ENCODE measurements at places on chromosomes 3 and 15. TPM values are rescaled to one million over a fixed set of nuclear protein-coding genes. Genes with fewer than 3 reads are reported as not detected.
A peak's percentile ranks its signal among the peaks of the same experiment; 100 is the strongest.

- H3K27me3 ChIP-seq: no peaks in the 10 kb centered on the region
- no peaks in the 10 kb centered on the region for H3K36me3 ChIP-seq
- H3K4me3 ChIP-seq: no peak overlapping the region
- DNase-seq: no peak
Measured at GRCh38 chr15:49747340-49747739, 126.5 kb downstream of the DTWD1 start.

DNA sequence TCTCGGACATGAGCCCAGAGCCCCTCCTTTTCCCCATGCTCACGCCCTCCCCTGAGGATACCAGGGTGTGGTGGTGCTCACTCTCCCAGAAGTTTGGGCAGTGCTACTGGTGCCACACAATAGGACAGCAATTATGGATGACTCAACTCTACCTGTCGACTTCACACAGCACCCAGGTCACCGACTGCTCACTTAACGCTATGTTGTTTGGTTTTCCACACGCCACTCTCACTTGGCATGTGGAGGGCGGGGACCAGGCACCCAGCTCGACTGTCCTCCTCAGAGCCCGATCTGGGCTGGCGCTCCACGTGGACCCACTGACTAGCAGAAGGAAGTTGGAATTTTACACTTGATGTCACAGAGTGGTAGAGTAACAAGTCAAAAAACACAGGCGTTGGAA is 30.9 kb downstream of the STIMATE start:
- no peak overlapping the region for H3K27ac ChIP-seq
- H3K27me3 ChIP-seq: no peaks in the 10 kb centered on the region
- H3K4me1 ChIP-seq: no peaks in the 10 kb centered on the region
- DNase-seq: no peak
- peaks cover 3% of the 10 kb centered on the region for H3K36me3 ChIP-seq

DNA sequence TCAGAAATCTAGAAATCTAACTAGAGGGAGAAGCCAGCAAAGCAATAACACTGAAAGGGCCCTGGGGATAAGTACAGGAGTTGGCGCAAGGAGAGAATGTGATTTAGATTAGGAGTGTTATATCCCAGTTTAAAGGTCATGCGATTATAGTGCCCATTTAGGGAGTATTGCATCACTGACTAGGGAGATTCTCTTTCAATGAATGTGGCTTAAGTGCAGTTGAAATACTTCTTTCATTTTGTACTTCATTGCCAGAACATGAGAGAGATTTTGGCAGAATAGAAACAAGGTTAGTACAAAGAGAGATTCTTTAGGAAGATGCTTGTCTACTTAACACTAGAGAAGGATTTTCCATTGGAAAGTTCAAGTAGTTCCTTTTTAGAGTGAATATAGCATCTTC is 13.9 kb downstream of the ROBO2 start:
- H3K4me3 ChIP-seq: no peak overlapping the region
- H3K36me3 ChIP-seq: no peaks in the 10 kb centered on the region
- DNase-seq: no peak
- H3K27ac ChIP-seq: no peak overlapping the region

GRCh38 chr3:121430664-121431215 is 115.0 kb downstream of the POLQ start:
- no peaks in the 10 kb centered on the region for H3K36me3 ChIP-seq
- H3K27me3 ChIP-seq: no peaks in the 10 kb centered on the region
- H3K27ac ChIP-seq: no peak overlapping the region
- no peak for DNase-seq
- peaks cover 5% of the 10 kb centered on the region for H3K4me1 ChIP-seq
- H3K4me3 ChIP-seq: no peak overlapping the region

GRCh38 chr3:65246561-65246960 is 558.8 kb upstream of the ADAMTS9 start:
- H3K27me3 ChIP-seq: no peaks in the 10 kb centered on the region
- no peak overlapping the region for H3K4me3 ChIP-seq
- no peak for DNase-seq

GRCh38 chr3:112199622-112200316 is 66.7 kb upstream of the GCSAM start:
- no peak overlapping the region for H3K27ac ChIP-seq
- H3K4me3 ChIP-seq: no peak overlapping the region
- H3K27me3 ChIP-seq: peaks cover 2% of the 10 kb centered on the region
- DNase-seq: no peak
- H3K36me3 ChIP-seq: no peaks in the 10 kb centered on the region

DNA sequence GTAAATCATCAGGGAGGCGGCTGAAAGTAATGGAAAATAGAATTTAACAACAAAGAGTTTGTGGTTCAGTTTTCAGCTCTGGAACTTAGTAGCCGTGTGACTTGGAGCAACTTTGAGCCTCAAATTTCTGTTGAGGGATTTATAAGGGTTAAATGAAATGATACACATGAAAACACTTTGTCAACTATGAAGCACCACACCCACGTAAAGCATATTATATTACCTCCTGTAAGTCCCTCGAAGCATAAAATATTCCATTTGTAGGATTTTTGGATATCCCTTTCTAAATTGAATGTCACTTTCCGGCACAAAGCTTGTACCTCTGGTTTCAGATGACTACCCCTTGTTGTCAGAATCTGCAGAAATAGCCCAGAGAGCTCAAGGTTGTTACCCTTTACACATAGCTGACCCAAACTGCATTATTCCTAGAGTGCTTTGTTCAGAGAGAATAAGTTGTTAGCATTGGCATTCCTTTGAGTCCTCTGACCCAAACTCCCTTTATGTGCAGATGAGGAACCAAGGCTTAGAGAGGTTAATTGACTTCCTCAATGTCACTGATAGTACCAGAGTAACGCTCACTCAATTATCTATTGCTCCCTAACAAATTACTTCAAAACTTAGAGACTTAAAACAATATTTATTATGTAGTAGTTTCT is 187.9 kb upstream of the UMPS start:
- H3K4me3 ChIP-seq: no peak overlapping the region
- peaks cover 1% of the 10 kb centered on the region for H3K27me3 ChIP-seq
- no peaks in the 10 kb centered on the region for H3K4me1 ChIP-seq
- no peak for DNase-seq
- no peaks in the 10 kb centered on the region for H3K36me3 ChIP-seq
- no peak overlapping the region for H3K27ac ChIP-seq

GRCh38 chr15:46671336-46671735 is 1036.5 kb downstream of the SQOR start:
- no peak overlapping the region for H3K4me3 ChIP-seq
- DNase-seq: no peak
- H3K27me3 ChIP-seq: no peaks in the 10 kb centered on the region
- H3K4me1 ChIP-seq: no peaks in the 10 kb centered on the region
- H3K27ac ChIP-seq: no peak overlapping the region

DNA sequence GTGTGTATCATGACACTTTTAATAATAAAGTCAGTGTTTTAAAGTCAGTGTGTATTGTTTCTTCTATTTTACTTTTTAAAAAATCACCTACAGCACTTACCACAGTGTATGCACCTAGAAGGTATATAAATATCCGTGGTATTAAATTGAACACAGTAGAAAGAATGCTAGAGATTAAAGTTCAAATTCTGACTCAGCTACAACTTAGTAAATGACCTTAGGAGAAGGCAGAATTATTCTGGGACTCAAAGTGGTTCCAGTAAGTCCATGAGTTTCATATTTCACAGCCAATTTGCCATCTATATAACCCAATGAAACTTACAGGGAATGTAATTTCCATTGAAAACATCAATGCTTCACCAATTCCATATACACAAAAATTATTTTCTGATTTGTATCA is 52.7 kb upstream of the MAP4 start:
- no peaks in the 10 kb centered on the region for H3K27me3 ChIP-seq
- no peak overlapping the region for H3K27ac ChIP-seq
- H3K36me3 ChIP-seq: peaks cover 3% of the 10 kb centered on the region
- no peak overlapping the region for H3K4me3 ChIP-seq

The HTR3C gene
- total RNA-seq: not detected

GRCh38 chr3:8954938-8955763 is 8.1 kb downstream of the RAD18 start:
- DNase-seq: no peak
- no peaks in the 10 kb centered on the region for H3K27me3 ChIP-seq
- peaks cover 5% of the 10 kb centered on the region for H3K36me3 ChIP-seq
- H3K4me3 ChIP-seq: no peak overlapping the region

The FAIM gene
- 1.7 TPM for total RNA-seq

The CCDC39 gene
- total RNA-seq: not detected

- H3K27ac ChIP-seq: no peak overlapping the region
- no peak for DNase-seq
- no peaks in the 10 kb centered on the region for H3K36me3 ChIP-seq
- no peaks in the 10 kb centered on the region for H3K4me1 ChIP-seq
Measured at GRCh38 chr3:155282385-155283091, 10.9 kb downstream of the STRIT1 start.

DNA sequence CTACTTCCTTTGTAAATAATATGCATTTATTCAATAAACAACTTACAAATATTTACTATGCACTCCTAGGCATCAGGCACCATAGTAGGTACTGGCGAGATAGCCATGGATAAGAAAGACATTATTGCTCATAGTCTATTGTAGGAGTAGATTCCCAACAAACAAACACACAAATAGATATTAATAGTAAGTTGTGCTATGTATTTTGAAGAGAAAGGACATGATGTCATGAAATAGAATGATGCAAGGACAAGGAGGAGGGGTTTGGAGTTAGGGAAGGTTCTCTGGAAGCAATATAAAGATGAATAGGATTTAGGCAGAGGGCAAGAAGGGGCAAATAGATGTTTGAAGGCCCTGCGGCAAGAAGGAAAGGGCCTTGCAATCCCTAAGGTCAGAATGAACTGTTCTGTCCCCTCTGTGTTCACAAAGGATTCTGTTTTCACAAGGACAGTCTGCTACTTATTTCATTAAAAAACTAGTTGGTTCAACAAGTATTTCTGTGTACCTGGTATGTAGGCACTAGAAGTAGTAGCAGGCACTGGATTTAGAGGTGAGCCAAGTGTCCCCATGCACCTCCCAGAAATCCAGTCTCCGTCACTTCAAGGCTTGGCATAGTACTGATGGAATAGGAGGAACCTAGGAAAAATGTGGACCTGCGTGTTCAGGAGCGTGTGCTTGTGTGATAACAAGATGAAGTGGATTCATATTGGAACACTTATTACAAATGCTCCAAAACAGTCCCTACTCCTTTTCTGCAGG is 231.8 kb upstream of the TPRG1 start:
- no peak overlapping the region for H3K27ac ChIP-seq
- H3K4me3 ChIP-seq: no peak overlapping the region
- H3K4me1 ChIP-seq: no peaks in the 10 kb centered on the region
- H3K27me3 ChIP-seq: no peaks in the 10 kb centered on the region
- DNase-seq: no peak

GRCh38 chr3:55434789-55435188 is 52.3 kb downstream of the WNT5A start:
- DNase-seq: no peak
- H3K27me3 ChIP-seq: no peaks in the 10 kb centered on the region
- H3K27ac ChIP-seq: no peak overlapping the region
- H3K4me3 ChIP-seq: no peak overlapping the region

The AADAC gene
- not detected for total RNA-seq

The RASGRP1 gene
- 216 TPM for total RNA-seq

- H3K27ac ChIP-seq: no peak overlapping the region
- no peak for DNase-seq
- H3K36me3 ChIP-seq: no peaks in the 10 kb centered on the region
- no peaks in the 10 kb centered on the region for H3K4me1 ChIP-seq
Measured at GRCh38 chr3:120496278-120497002, 45.6 kb upstream of the FSTL1 start.

- no peaks in the 10 kb centered on the region for H3K27me3 ChIP-seq
- peaks cover 33% of the 10 kb centered on the region for H3K4me1 ChIP-seq
- H3K4me3 ChIP-seq: peak overlapping the region; percentile 71
- H3K36me3 ChIP-seq: peaks cover 28% of the 10 kb centered on the region
Measured at GRCh38 chr3:111610612-111611054, 15.5 kb upstream of the ZBED2 start.

DNA sequence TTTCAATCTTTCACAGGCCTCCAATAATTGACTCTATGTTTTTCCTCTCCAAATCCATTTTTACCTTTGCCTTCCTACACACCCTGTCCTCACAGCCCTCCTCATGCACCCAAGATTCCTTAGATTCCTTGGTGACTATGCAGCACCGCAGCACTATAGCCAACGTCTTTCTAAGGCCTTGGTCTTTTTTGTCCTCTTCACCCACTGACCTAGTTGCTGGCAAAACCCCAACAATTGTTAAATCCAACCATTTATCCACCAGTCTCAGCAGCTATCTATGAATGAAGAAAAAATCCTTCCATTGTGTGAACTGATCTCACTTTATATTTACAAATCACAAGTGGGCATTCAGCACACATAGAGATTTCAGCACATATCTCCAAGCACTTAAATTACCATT is 203.9 kb downstream of the VGLL3 start:
- no peak overlapping the region for H3K27ac ChIP-seq
- no peak overlapping the region for H3K4me3 ChIP-seq
- no peaks in the 10 kb centered on the region for H3K36me3 ChIP-seq
- no peaks in the 10 kb centered on the region for H3K4me1 ChIP-seq
- H3K27me3 ChIP-seq: no peaks in the 10 kb centered on the region
- DNase-seq: no peak

- H3K27me3 ChIP-seq: peaks cover 6% of the 10 kb centered on the region
- H3K36me3 ChIP-seq: no peaks in the 10 kb centered on the region
- no peak overlapping the region for H3K4me3 ChIP-seq
- H3K4me1 ChIP-seq: no peaks in the 10 kb centered on the region
- H3K27ac ChIP-seq: no peak overlapping the region
Measured at GRCh38 chr15:82653483-82654168, 6.5 kb upstream of the CPEB1 start.

The RTP4 gene
- 4.6 TPM for total RNA-seq

DNA sequence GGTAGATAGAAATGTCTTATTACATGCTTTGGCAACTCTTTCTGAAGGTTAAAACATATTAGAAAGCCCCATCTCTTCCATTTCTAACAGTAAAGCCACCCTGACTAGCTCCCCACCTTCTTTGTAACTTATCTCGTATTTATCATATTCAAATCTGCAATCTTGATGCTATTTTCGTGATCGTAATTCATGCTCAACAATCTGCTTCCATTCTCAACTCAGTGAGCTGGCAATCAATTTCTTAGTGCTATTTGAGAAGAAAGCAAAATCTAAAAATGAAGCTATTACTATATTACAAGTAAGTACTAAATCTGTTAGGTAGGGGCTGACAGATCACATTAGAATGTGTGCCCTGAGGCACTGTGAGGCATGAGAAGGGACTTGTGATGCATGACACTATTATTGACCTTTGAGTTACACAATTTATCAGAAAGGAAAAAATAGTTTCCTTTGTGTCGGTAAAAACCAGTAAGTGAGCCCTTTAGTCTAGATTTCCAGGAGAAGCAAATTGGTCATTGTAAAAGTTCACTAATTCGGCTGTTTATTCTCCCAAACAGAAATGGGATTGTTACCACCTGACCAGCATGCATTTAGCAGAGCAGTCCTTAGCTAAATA is 379.7 kb upstream of the CNTN6 start:
- no peak overlapping the region for H3K4me3 ChIP-seq
- no peak overlapping the region for H3K27ac ChIP-seq
- no peak for DNase-seq
- no peaks in the 10 kb centered on the region for H3K4me1 ChIP-seq
- H3K36me3 ChIP-seq: no peaks in the 10 kb centered on the region

All from CD4-positive, CD25-positive, alpha-beta regulatory T cell (primary cell).